Suppressor macrophage treated with lipopolysaccharide for 4 hours (primary cell): ENCODE measurements at places on chromosomes 1 and 21.
A peak's percentile ranks its signal among the peaks of the same experiment; 100 is the strongest.

- peak; percentile 83 for DNase-seq
These were observed 10.4 kb downstream of the EMC1 start for GRCh38 chr1:19240673-19241538.

- DNase-seq, result no peak
These were observed at the start of gene S100A16 for GRCh38 chr1:153612755-153613331. S100A16 (minus strand) TSS chr1:153613137; CDS start chr1:153608151, 4,986 bp downstream.

GRCh38 chr1:12161662-12162458 is 4.9 kb upstream of the TNFRSF1B start:
- peak; percentile 94 for DNase-seq

DNA sequence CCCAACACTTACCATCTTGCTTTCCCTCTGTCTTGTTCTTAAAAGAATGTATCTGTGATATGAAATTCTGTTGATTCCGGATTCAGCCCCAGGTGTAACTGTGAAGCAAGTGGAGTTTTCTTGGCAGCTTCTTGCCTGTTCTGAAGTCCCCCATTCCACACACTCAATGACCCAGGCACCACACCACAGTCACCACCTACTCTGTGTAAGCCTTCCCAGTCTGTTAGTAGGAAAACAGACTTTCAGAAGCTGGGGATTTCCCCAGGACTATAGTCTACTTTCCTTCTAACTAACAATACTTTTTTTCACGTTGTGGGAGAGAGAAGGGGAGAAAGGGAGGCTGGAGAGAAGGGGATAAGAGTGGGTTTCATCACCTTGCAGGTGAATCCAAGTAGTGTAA is 299.1 kb upstream of the PROX1 start:
- DNase-seq, result no peak

GRCh38 chr1:77571642-77572041 is 110.8 kb downstream of the ZZZ3 start:
- DNase-seq, result no peak

DNA sequence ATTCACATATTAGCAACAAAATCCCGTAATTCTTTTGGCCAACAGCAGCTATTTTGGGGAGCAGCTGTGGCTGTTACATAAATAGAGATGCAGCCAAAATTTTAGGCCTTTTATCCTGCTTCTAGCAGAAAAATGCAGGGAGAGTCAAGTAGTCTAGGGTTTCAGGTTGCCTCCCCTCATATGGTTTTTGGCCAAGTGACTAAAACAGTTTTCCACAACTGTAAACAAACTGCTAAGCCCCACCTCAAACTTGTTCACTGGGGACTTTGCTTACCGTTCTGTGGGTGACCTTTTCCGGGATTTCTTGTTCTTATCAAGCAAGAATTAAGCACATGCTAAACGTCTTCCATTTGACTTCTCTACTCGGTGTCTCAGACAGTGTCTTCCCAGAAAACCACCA is 133.4 kb downstream of the EDEM3 start:
- no peak for DNase-seq

DNA sequence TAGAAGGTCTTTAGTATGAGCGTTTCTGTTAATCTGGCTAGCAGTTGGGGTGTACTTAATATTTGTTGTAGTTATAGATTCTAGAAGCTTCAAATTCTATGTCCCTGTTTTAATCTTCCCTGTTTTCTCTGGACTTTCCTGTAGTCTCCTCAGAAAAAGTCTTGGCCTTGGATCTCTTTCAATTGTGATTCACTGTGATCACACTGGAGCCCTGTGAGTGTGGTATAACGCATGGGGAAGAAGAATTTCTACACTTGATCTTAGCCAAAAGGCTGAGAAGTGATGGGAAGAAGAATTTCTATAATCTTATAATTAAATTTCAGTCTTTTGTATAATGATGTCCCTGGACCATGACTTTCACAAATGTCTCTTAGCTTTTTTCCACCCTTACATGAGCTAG is 36.7 kb upstream of the COP1 start:
- no peak for DNase-seq

GRCh38 chr21:33121715-33122475 is 52.0 kb downstream of the OLIG1 start:
- DNase-seq, result no peak

- DNase-seq, result no peak
These were observed 514 bp downstream of the FAM43B start for GRCh38 chr1:20552728-20553445.

DNA sequence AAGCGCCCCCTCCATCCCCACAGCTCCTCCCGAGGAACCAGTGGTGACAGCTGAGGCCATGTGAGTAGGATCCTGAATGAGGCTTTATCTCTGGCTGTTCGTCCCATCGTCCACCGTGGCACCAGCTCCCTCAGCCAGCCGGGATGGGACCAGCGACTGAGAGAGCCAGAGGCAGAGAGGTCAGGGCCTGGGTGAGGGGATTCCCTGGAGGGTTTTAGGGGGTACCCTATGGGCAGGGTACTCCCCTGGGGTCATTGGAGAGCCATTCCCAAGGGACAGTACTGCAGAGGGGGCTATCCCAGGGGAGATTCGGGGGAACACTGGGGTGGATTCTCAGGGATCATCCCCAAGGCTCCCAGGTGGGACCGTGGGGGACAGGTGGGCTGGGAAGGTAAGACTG is 2.4 kb downstream of the TMEM125 start:
- no peak for DNase-seq

DNA sequence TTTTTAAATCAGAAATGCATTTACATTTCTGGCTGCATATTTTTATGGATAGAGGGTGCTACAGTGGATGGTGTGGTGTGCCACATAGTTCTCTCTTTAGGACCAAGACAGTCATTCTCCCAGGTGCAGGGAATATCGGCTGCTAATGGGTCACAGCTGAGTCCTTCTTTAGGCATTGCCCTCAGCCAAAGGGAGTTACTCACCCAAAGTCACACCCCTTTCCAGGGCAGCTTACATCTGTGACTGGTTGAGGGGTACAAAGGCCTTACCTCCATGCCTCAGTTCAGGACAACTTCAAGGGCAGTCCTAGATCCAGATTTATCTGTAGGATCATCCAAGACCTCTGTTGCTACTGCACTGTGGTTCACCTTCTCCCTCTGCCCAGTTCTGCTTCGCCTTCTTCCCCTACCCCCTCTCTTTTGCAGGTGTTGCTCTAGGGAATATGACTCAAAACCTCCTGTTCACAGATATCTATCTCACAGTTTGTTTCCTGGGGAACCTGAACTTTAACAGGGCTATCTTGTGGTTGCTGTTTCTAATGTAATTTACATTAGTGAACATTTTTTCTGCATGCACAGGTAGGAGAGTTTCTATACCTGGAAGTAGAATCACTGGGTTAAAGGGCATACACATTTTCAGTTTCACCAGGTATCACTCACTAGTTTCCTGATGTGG is 413.9 kb downstream of the RPS6KC1 start:
- DNase-seq, result no peak

- no peak for DNase-seq
These were observed 54.7 kb downstream of the CD2 start for GRCh38 chr1:116808848-116809508.

DNA sequence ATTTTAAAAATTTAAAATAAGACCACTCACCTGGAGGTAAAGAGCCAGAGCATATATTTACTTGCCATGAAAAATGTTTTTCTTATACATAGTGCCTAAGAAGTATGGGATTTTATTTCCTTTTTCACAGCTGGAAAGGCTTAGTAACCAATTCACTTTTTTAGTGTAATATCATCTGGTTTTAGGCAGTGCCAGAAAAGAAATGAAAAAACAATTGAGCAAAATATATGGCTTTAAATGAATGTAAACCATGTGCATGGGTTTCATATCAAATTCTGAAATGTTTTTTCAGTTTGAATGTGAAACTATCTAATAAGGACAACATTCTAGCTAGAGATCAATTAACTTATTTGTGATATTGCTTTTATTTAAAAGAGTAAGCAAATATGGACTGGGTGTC is 672.4 kb upstream of the ADAMTS5 start:
- DNase-seq, result no peak

DNA sequence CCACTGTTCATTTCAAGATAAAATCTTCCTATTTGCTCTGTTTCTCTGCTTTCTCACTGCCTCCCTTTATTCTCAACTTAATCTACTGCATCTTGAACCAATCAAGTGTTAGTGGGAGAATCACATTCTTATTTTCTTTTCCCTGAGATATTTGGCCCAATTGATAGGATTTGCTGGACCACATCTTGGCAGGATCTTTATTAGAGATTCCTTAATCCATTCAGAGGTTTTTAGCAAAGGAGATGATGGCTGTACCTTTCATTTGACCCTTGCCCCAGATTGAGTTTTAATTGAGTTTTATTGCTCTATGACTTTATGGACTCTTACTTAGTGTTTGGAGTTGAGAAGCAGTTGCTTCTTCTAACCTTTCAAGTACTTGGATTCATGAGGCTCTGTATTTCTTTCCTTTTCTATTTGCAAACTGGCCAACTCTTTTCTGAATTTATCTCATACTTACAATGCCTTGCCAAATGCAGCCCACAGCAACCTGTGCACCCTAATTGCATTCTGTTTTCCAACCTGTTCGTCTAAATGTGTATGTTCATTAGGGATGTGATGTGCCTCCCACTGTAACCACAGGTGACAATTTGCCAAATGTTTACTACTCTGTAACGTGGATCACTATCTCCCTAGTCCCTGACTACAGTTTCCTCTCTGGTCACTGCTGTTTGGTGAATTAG is 274.8 kb upstream of the KAZN start:
- DNase-seq, result no peak

GRCh38 chr1:13892671-13893325 is 192.8 kb downstream of the PRDM2 start:
- no peak for DNase-seq

DNA sequence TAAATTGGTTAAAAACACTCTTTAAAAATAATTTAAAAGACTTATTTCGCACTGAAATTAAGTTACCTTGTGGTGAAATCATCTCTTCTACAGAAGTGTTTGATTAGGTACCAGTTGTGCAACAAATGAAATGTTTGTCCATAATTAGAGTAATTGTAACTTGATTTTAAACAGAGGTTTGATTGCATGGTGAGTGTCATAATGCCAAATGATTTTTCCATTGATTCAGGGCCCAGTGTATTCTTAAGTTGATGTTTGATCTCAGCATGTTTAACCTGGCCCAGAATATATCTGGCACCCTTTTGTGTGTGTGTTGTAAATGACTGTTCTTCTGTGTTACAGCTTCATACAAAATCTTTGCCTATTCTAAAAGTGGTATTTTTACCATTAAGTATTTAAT is 28.5 kb downstream of the LRRC8B start:
- DNase-seq, result no peak

- peak; percentile 86 for DNase-seq
These were observed 1.9 kb upstream of the GPR88 start for GRCh38 chr1:100536031-100536430.

DNA sequence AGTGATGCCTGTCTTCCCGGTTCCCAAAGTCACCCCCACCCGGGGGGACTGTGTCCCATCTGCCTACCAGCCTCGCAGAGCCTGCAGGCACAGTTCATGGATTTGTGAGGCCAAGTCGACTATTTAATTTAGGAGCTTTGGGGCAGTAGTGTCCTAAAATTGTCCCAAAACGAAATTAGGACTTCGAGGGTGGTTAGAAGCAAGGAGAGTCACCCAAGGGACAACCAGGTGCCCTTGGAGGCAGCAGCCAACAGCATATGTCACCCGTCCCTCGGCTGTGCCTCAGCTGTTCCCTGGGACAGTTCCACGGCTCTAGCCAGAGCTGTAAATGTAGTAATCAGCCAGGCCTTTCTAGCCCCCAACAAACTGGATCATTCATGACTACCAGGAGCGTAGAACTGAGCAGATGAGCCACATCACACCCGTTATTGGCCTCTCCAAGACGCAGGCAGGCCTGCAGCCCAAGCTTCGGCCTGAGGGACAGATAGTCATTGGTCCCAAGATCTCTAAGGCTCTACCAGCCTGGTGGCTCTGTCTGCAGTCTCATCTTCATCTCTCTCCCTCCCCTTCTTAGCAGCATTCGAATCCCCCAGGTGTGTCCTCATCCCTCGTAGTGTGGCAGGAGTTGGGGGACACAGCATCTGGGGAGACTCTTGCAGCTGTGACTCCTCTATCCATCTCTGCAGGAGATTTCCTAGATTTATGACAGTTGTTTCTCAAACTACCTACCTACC is 2.9 kb downstream of the PAX7 start:
- no peak for DNase-seq

DNA sequence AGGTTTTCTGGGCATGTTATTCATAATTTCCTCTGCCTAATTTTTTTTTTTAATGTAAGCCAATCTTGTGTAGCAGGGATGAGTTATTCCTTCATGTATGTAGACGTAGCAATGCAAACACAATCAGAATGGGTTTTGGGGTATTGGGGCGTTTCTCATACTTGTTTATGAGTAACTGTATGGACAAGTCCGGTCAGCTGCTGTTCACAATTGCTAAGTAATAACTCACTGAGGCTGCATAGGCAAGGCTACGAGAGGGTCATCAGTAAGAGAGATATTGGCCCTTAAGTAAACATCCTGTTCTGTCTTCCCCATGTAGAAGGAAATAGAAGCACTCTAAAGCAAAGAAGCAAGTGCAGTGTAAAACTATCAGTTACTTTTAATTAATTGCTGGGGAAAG is 9.5 kb upstream of the TARS2 start:
- DNase-seq, result no peak

DNA sequence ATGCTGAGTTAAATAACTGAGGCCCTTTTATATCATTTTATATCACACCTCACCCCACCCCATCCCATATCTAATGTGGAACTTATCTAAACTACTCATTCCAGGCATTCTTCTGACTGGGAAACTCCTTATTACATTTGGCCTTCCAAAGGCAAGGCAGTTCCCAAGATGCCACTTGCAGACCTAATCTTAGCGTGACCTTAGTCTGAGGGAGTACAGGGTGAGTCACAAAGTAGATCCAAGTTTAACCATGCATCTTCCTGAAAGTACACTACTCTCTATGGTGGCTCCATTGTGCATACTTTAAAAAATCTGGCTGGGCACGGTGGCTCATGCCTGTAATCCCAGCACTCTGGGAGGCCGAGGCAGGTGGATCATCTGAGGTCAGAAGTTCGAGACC is 353.6 kb upstream of the C1orf87 start:
- DNase-seq, result no peak

GRCh38 chr1:9900142-9901043 is 9.7 kb downstream of the CTNNBIP1 start:
- DNase-seq, result peak; percentile 89

GRCh38 chr21:41954654-41955499 is 1.1 kb upstream of the C2CD2 start:
- DNase-seq, result no peak

DNA sequence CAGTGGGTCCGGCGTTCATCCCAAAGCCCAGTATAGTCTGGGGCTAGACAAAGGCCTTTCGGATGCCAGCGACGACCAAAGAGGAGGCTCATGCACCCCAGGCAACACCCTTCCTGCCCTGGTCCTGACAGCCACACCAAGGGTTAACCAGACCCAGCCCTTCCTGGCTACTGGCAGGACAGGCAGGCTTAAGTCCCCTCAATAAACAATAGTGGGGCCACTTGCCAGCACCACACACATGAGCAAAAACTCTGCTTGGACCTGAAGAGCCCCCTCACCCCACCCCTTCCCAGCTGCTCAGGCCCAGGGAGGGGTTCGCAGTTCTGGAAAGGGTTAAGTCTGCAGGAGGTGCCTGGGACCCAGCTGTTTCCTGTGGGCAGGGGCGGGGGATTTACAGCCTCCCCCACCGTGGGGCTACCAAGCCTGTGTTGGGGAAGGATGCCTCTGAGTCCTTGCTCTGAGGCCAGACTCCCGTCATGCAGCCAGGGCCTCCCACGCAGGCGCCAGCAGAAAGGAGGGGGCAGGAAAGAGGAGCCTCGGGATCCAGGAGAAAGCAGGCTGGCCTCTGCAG is 18.2 kb downstream of the PHLDA3 start:
- peak; percentile 71 for DNase-seq
